Common myeloid progenitor, CD34-positive (primary cell): ENCODE measurements at places on chromosomes 5 and 9.

GRCh38 chr5:17910318-17910717, 276.1 kb downstream of the TAF11L14 start:
- no peak for DNase-seq

DNA sequence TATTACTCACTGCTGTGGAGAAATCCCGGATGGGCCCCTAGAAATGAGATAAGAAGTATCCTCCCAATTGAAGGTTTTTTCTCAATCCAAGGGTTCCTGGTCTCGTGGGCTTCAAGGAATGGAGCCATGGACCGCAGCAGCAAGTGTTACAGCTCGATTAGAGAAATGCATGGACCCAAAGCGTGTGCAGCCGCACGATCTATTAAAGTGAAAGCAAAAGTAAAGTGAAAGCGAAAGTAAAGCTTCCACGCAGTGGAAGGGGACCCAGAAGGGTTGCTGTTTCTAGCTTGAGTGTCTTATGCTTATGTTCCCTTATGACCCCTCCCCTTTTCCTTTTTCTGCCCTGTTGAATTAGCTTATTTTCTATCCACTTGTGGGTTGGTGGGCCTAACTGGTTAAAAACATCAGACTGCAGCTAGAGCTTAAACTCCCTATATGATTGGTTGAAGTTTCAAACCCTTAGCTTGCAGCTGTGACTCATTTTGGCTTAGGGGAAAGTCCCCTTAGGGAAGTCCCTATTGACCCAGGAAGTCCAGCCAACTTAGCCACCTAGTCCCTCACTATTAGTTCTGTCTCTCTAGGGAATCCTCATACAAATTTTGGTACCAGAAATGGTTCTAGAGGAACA, 1111.8 kb downstream of the TAF11L14 start:
- DNase-seq, result peak; percentile 92

- DNase-seq, result peak; percentile 50
Measured at GRCh38 chr9:119365291-119366027, 3.8 kb downstream of the BRINP1 start.

GRCh38 chr9:95206143-95206542, 111.4 kb downstream of the FANCC start:
- DNase-seq, result no peak

GRCh38 chr5:98796197-98796972, 22.9 kb downstream of the RGMB start:
- peak; percentile 39 for DNase-seq

GRCh38 chr5:37867654-37868053, 27.8 kb upstream of the GDNF start:
- no peak for DNase-seq

DNA sequence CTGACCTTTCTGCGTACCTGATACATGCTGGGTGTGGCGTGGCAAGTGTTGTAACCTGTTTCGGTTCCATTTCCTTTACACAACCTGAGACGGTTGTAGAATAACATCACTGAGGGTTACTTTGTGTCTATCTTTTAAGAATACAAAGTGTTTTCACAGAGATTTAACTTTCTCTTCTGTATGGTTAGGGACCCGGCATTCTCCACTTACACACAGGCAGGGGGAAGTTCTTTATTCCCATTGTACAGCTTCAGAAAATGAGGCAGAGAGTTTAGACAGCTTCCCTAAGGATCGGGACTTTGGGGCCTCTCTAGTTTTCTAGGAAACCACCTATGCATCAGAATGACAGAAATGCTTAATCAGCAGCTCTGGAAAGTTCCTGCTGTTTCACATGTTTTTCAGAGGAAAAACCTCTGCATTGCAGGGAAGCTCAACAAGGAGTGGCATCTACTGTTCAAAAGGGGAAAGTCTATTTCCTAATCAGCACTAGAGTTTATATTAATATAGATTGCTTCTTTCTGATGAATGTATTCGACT, 41.3 kb downstream of the CAST start:
- no peak for DNase-seq

DNA sequence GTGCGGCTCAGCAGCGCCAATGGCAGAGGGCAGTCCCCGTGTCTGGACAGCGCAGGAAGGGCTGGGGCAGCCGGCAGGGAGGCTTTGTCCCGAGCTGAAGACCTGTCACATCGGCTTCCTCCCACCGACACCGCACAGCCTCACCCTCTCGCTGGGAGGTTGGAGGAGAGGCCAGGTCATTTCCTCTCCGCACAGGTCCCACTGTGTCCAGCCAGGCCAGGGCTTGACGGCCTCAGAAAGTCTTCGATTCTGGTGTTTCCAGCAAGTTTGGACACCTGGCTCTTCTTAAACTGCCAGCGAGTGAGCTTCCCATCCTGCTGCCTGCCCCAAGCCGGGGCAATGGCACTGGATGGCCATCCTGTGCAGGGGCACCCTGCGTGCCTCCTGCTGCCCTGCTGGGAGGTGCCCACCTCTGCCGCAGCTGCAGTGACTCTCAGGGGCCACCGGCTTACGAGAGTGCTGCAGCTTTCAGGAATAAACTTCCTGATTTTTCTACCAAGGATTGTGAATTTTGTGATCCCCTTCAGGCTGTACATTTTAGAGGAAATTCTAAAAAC, 33.9 kb downstream of the AHRR start:
- no peak for DNase-seq

DNA sequence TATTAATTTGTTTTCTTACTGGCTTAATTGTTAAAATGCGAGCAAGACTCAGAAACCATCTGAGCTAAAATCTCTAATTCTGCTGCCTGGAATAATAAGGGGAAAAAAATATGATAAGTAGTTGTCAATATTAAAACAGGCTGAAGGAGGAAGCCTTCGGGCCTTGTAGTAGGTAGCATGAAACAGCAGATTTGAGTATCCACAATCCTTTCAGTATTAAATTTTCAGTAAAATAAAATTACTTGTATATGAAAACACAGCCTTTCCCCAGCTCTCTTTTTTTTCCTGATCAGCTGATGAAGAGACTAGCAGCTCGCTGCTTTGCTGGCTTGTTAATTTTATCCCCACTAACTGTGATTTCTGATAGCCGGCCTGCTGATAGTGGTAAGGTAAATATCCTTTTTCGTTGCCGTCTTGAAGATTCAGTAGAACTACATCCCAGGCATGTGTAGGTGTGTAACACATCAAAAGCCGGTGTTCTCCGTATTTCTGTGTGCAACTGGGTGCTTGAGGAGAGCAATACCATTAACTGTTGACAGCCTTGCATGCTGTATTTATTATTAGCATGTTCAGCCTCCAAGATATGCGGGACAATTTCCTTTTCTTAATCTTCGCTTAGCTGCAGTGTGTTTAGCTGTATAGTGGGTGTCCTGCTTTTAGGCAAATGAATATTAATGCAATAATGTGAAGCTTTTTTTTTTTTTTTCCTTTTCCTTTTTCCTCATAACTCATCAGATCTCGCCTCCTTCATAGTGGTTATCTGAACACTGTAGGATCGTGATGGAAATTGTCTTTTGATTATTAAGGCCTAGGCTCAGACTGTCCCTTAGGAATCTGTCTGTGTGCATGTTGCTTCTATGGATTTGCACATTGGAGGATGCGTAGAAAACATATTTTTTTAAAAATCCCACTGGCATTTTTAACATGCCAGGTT, 144.6 kb downstream of the SMARCA2 start:
- DNase-seq, result peak; percentile 49

- peak; percentile 35 for DNase-seq
Measured at GRCh38 chr9:84271531-84271900, 69.0 kb downstream of the SLC28A3 start.

- DNase-seq, result no peak
Measured at GRCh38 chr5:103234239-103234975, 24.2 kb upstream of the MACIR start.
